ENCODE measurements at places on chromosomes 16 and 17.

DNA sequence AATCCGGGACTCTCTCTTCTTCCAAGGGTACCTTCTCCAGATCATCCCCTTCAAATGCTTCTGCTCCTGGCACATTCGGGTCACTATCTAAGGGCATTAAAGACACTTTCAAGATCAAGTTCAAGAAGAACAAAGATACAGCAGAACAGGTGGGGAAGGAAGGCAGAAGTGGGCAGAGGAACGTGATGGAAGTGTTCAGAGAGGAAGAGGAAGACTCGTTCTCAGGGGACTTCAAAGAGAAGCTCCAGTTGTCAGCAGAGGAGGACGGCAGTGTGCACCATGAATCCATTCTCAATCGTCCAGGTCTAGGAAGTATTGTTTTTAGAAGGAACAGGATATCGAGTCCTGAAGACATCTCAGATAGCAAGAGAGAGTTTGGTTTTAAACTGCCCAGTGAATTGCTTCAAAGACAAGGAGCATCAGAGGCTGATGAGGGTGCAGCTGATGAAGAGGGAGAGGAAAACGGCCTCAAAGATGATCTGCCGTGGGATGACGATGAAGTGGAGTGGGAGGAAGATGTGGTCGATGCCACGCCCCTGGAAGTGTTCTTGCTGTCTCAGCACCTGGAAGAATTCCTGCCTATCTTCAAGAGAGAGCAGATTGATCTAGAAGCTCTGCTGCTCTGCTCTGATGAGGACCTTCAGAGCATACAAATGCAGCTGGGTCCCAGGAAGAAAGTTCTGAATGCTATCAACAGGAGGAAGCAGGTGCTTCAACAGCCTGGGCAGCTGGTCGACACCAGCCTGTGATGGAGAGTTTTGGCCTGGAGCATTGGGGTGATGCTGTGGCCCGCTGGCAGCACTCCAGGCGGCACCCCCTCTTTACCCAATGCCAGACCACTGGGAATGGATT is 16.8 kb downstream of the ANKS4B start:
- no peak for DNase-seq

DNA sequence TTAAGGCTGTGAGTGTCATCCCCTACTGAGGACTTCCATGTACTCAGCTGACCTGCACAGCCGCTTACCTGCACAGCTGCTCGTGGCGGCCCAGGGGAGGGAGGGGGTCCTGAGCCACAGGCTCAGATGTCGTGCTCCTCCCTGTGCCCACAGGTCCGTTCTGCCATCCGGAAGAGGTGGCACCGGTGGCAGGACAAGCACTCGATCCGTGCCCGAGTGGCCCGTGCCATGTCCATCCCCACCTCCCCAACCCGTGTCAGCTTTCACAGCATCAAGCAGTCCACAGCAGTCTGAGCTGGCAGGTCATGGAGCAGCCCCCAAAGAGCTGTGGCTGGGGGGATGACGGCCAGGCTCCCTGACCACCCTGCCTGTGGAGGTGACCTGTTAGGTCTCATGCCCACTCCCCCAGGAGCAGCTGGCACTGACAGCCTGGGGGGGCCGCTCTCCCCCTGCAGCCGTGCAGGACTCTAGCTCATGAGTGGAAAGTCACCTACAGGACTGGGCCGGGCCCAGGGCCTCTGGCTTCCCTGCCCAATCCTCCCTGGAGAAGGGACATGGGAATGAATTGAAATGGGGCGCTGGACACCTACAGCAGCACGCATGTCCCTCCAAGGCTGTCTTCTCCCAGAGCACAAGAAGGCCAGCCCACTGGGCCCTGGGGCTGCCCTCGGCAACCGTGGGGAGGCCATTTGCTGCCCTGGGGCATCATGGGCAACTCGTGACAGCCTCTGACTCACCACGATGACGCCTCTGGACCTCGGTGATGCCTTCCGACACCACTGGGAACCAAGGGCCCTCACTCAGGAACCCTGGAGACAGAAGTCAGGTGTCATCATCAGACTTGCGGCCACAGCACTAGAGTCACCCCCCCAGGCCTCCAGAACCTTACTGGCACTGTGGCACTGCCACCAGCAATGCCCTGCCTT is 9.9 kb upstream of the SPPL2C start:
- DNase-seq = no peak

DNA sequence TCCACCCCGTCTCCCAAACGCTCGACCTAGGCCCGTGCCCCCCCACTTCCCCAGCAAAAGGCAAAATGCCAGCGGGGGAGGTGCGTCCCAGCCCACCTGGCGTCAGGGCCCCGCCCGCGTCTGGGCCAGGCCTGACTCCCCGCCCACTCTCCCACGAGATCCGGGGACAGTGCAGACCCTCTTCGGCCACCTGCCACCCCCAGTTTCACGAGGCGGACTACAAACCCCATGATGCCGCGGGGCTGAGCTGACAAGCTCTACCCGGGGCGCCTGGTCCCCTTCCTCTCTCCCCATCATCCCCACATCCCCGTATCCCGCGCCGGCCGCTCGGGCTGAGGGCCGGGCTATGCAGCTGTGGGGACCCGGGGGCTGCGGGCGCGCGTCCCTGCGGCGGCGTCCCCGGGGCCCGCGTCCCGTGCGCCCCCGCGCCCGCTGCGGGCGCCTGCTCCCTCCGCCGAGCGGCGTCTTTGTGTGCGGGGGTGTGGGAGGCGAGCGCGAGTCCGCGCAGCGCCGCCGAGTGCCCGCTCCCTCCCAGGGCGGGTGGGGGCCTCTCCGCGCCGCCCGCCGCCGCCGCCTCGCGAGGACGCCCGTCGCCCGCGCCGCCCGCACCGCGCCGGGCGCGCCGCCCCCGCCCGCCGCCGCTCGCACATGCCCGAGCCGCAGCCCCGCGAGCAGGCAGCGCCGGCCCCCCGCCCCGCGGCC is at the start of gene ANKRD13B:
Gene ANKRD13B (plus strand): TSS at position 283 of the 702 bp plus-strand sequence. CDS start 490 bp downstream, outside the sequence.
- DNase-seq = peak; percentile 76

GRCh38 chr17:49519781-49520180 is 24.7 kb downstream of the NGFR start:
- DNase-seq = no peak

- peak; percentile 45 for DNase-seq
Measured at GRCh38 chr17:79797492-79798298, 818 bp upstream of the CBX8 start.

GRCh38 chr16:85078226-85078625 is 34.0 kb downstream of the CIBAR2 start:
- DNase-seq = no peak

DNA sequence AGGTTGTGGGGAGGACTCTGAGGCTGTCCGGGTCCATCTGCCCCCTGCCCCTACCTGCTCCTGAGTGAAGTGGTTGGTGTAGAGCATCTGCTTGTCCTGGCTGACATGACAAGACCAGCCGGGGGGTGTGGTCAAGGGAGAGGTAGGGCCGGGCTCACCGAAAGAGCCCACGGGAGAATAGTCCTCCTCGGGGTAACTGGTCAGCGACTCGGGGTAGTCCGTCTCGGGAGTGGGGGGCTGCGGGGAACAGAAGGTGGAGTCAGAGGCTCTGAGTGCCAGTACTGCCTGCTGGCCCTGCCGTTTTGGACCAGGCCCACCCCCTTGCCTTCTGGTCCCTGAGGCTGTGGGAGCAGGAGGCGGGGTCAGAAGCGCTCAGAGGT is 27.8 kb downstream of the ARHGAP27 start:
- DNase-seq = no peak

GRCh38 chr16:88883117-88883895 is 16.8 kb upstream of the PABPN1L start:
- DNase-seq = no peak

Measured in activated T-cell treated with anti-CD3 and anti-CD28 coated beads, Interleukin-2, amount 50 U/mL, for 48 hours (primary cell).